Activated effector memory CD4-positive, alpha-beta T cell treated with Interleukin-2 at 50 U/mL for 16 hours (primary cell): ENCODE measurements at places on chromosomes 4 and X.

- DNase-seq, result no peak
Observed at GRCh38 chr4:127732623-127733328, 2.6 kb downstream of the SLC25A31 start.

DNA sequence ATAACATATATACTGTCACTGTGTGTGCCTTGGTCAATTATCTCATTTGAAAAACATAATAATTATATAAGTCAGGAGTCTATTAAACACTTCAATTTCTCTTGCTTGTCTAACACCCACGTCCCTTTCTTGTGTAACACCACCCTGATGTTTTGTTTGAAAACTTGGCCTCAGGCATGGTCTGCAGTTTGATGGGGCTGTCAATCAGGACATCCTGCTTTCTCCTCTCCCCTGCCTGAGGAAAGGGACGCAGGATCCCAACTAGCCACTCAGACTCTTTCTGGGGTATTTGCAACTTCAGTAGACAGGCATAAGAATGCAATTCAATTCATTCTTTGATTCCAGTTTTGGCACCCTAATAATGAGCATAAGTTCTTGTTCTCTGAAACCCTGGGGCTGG, 48.8 kb downstream of the DKK2 start:
- no peak for DNase-seq

DNA sequence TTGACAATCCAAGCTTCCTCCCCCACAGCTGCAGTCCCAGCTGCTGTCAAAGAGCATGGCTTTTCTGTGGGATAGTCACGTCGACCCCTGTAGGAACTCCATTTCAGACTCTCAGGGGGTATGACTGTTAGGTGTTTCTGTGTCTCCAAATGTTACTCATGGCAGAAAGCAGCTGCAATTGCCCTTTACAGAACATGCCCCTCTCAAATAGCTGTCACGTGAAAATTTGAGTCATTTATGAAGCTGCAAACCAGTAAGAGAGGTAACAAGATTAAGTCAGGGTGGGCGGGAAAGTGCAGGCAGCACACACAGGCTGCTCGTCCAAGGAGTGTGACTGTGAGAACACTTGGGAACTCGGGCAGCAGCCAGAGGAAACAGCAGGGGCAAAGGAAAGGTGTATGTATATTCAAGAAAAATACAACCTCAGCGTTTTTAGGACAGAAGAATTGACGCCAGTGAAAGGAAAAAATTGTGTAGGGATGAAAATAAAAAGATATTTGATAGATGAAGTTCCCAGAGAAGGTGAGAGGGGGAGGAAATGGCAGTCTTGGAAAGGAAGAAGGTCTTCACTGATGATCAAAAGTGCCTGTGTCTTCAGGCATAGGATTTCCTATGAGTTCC, 66.5 kb upstream of the TMEM184C start:
- DNase-seq, result no peak

- DNase-seq, result no peak
Observed at GRCh38 chr4:187128222-187128621, 404.6 kb upstream of the FAT1 start.

DNA sequence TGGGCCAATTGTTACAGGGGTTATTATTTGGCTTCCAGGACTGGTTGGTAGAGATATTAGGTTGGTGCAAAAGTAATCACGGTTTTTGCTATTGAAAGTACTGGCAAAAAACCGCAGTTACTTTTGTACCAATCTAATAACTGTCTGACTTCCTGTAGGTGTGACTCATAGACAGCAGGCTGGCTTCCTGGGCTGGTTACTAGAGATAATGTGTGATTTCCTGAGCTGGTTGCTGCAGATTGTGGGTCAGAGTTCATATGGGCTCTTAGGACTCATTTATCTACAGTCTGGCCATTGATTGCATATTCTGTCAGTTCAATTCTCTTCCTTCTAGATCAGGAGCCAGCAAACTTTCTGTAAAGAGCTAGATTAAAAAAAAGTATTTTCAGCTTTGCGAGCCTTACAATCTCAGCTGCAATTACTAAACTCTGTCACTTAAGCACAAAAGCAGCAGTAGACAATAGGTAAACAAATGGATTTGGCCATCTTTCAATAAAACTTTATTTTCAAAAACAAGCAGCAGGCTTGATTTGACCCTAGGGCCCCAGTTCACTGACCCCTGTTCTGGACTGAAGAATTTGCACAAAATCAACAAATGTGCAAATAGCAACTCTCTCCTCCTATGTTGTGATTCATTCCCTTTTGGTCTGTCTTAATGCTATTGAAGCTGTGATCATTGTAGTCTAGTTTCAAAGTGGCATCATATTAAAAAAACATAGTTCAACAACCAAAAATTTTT, 50.8 kb upstream of the BOD1L1 start:
- no peak for DNase-seq

DNA sequence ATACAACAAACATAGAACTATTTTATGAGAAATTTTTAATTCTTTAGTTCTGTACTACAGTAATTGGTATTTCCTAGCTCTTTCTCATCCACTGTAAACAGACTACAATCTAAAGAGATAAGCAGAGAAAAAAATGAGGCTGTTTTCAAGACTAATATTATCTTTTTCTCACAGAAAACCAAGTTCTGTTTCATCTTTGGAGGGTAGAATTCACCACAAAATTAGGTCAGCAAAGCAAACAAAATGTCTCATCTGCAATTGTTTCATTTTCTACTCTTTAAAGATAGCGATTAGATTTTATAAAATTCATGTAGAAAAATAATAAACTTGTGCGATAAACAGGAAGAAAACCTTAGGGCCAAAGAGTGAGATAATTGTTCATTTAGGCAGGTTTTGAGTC, 10.8 kb downstream of the APOO start:
- DNase-seq, result no peak

- DNase-seq, result no peak
Observed at GRCh38 chrX:45614853-45615252, 414.2 kb upstream of the DIPK2B start.

DNA sequence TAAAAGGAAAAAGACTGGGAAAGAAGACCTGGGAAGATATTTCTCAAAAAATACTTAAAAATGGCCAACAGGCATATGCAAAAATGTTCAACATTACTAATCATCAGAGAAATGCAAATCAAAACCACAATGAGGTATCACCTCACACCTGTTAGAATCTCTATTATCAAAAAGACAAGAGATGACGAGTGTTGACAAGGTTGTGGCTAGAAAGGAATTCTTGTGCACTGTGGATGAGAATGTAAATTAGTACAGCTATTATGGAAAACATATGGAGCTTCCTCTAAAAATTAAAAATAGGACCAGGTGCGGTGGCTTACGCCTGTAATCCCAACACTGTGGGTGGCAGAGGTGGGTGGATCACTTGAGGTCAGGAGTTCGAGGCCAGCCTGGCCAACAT, 50.0 kb downstream of the C4orf46 start:
- no peak for DNase-seq

DNA sequence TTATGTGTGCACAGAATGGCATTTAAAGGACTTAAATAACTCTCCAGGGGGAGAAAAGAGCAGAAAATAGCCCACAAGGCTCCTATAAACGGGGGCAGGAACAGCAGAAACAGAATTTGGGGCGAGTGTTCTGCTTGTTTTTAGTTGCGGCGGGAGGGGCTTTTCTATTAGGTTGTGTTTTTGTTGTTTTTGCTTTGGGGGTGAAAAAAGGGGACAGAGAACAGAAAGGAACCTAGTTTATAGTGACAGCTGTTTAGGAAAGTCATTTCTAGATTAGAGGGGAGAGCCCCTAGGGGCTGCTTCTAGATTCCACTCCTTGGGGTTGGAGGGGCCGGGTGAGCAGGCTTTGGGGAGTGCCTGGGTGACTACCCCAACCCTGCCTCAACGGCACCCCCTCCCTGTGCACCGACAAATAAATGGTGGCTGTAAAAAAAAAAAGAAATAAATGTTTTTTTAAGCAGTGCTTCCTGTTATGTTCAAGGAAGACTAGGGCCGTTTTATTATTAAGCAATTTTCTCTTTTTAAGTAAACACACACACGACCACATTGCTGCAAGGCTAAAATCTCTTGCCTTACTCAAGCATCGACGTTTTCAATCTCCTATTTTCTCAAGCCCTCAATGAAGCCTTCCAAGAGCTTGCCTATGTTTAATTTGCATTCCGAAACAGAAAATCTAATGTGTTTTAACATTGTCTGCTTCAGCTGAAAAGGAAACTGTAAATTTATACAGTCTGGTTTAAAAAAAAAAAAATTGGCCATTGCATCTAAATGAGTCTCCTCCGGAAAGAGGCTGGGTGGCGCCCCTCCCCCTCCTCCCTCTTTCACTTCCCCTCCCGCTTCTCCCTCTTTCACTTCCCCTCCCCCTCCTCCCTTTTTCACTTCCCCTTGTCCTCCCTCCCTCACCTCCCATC, 123.3 kb upstream of the TBL1X start:
- no peak for DNase-seq
